ENCODE measurements at places on chromosomes 16 and 17.

- peak; percentile 85 for DNase-seq
Measured at GRCh38 chr17:1720856-1721386, 3.6 kb upstream of the WDR81 start.

GRCh38 chr17:40151414-40151963 lies 11.2 kb downstream of the CASC3 start:
- no peak for DNase-seq

DNA sequence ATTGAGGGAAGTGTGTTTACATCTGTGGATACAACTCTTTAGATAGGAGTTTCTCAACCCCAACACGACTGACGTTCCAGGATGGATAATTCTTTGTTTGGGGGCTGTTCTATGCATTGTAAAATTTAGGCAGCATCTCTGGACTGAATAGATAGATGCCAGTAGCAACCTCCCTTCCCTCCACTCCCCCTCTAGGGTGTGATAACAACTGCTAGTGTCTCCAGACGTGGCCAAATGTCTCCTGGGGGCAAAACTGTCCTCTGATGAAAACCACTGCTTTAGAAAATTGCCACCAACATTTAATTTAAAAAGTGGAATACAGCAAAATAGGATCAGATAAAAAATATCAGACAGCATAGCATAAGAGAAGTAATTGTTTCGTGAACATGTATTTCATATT lies 79.9 kb downstream of the HS3ST3A1 start:
- DNase-seq = no peak

- no peak for DNase-seq
Measured at GRCh38 chr17:57355090-57355859, 99.0 kb downstream of the MSI2 start.

GRCh38 chr16:10885246-10885645 lies 8.2 kb downstream of the CIITA start:
- no peak for DNase-seq

DNA sequence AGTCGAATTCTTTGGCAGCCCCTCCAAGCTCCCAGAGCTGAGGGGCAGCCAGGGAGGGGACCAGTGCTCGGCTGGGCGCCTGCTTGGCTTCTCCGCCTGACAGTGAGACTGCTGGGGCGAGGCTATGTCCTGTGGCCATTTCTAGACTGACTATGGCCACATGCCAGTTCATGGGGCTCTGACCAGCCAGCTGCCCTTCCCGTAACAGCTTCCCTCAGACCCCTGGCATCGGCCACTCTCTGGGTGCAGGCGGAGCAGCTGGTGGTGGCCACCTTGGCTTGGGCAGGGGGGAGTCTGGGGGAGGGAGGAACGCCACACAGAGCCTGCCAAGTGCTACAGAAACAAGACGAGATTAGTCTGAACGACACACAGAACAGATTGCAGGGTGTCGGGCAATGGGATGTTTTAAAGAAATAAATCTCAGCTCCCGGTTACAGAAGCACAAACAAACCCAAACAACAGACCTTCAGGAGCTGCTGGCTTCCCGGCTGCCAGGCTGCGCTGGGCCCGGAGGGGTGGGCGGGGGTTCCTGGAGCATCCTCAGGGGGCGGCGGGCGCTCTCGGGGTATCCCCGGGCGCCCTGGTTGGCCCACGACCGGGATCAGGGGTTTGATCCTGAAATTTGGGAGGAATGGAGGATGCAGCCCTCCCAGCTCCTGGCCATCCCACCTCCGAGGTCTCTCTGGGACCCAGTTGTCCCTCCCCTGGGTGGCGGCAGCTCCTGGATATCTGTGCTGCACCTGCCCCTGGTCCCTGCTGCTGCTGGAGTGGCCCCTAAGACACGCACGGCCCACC lies 34.5 kb downstream of the TBC1D16 start:
- no peak for DNase-seq

DNA sequence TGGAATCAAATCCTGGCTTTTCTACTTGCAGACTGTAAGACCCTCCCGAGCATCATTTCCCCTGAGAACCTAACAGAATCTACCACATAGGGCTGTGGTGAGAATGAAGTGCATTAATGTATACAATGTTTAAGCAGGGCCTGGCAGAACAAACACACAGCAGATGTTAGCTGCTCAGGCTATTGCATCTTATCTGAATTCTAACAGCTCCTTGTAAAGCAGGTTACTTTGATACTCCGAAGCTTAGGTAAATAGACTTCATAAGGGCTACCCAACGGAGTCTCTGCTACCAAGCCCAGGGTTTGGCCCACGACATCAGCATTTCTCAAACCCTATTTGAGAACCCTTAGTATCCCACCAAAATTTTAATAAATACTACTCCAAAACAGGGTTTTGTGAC lies 24.4 kb upstream of the NOS2 start:
- no peak for DNase-seq

- no peak for DNase-seq
Measured at GRCh38 chr16:17155485-17155884, 315.3 kb downstream of the XYLT1 start.

GRCh38 chr17:82175951-82176350 lies 36.7 kb downstream of the CCDC57 start:
- no peak for DNase-seq

- peak; percentile 43 for DNase-seq
Measured at GRCh38 chr16:22098405-22099255, 6.3 kb downstream of the VWA3A start.

Measured in erythroblast (primary cell).